ENCODE measurements at places on chromosomes 1 and 21.

- no peaks in the 10 kb centered on the region for H3K27me3 ChIP-seq
- no peaks in the 10 kb centered on the region for H3K36me3 ChIP-seq
- H3K4me3 ChIP-seq = no peak overlapping the region
- DNase-seq = no peak
- peaks cover 8% of the 10 kb centered on the region for H3K4me1 ChIP-seq
Measured at GRCh38 chr1:203058676-203058935, 27.2 kb downstream of the MYOG start.

DNA sequence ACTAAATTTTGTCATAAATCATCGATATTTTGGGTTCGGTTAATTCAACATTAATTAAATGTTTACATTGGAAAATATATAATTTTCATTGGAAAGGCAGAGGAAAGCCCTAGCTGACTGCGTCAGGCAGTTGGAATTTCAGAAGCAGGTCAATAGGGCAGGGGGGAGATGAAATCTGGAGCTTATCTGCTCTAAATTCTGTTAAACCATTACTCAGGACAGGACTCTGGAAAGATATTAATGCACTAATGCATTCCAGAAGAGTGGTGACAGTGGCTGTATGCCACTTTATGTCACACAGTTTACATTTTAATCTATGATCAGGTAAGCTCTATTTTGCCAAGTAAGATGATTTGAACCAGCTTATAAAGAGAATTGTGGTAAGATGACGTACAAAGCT lies 153.0 kb upstream of the B3GALT2 start:
- H3K4me1 ChIP-seq = peaks cover 28% of the 10 kb centered on the region
- H3K27me3 ChIP-seq = no peaks in the 10 kb centered on the region
- no peak overlapping the region for H3K4me3 ChIP-seq
- peak; percentile 10 for DNase-seq
- H3K36me3 ChIP-seq = no peaks in the 10 kb centered on the region

GRCh38 chr1:34975338-34975737 lies 9.8 kb downstream of the TMEM35B start:
- DNase-seq = no peak
- no peak overlapping the region for H3K27ac ChIP-seq
- H3K36me3 ChIP-seq = no peaks in the 10 kb centered on the region

DNA sequence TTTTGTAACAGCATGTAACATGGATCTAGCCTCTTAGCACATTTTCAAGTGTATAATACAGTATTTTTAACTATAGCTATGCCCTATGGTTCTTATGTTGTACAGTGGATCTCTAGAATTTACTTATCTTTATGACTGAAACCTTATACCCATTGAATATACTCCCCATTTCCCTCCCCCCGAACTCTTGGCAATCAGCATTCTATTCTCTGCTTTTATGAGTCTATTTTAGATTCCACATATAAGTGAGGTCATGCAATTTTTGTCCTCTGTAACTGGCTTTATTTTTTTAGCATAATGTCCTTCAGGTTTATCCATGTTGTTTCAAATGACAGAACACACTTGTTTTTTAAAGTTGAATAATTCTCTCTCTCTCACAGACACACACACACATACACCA lies 3.1 kb upstream of the GBP6 start:
- H3K4me3 ChIP-seq = no peak overlapping the region
- H3K4me1 ChIP-seq = peaks cover 19% of the 10 kb centered on the region
- DNase-seq = no peak
- no peaks in the 10 kb centered on the region for H3K27me3 ChIP-seq

- H3K27me3 ChIP-seq = no peaks in the 10 kb centered on the region
- peaks cover 2% of the 10 kb centered on the region for H3K36me3 ChIP-seq
- no peak for DNase-seq
- H3K4me3 ChIP-seq = no peak overlapping the region
- no peak overlapping the region for H3K27ac ChIP-seq
Measured at GRCh38 chr1:94873520-94874351, 53.2 kb downstream of the CNN3 start.

GRCh38 chr1:230262867-230263567 lies 163.1 kb downstream of the PGBD5 start:
- peaks cover 6% of the 10 kb centered on the region for H3K36me3 ChIP-seq
- no peak overlapping the region for H3K27ac ChIP-seq
- no peaks in the 10 kb centered on the region for H3K27me3 ChIP-seq
- H3K4me3 ChIP-seq = no peak overlapping the region

All from Caco-2 (cell line).